ENCODE measurements at places on chromosomes 7 and 10. TPM values are rescaled to one million over a fixed set of nuclear protein-coding genes. Genes with fewer than 3 reads are reported as not detected.

TMEM196 gene
- polyA plus RNA-seq: not detected

HOXA5 gene
- polyA plus RNA-seq: 14.3 TPM

CPA5 gene
- polyA plus RNA-seq: 1.1 TPM

- DNase-seq: no peak
Observed at GRCh38 chr10:130547368-130547767, 411.2 kb downstream of the GLRX3 start.

- no peak for DNase-seq
Observed at GRCh38 chr7:157996359-157997079, 591.1 kb downstream of the PTPRN2 start.

- no peak for DNase-seq
Observed at GRCh38 chr7:4606797-4607196, 75.3 kb upstream of the FOXK1 start.

GRCh38 chr10:24307696-24308485 lies 99.0 kb downstream of the KIAA1217 start:
- DNase-seq: no peak

All from sigmoid colon (tissue), 7 donors.